GM23338 (cell line): ENCODE measurements at places on chromosomes 2 and 18. TPM values are rescaled to one million over a fixed set of nuclear protein-coding genes. Genes with fewer than 3 reads are reported as not detected.

The FAM98A gene
- total RNA-seq = 68.6 and 78.8 TPM in 2 replicates

The COL5A2 gene
- total RNA-seq = 19.7 and 20.2 TPM in 2 replicates

The HRH4 gene
- total RNA-seq = 0.17 TPM in 1 of 2 replicates, not detected in the other

The DTNA gene
- total RNA-seq = 25.1 and 34.4 TPM in 2 replicates

The CFAP53 gene
- total RNA-seq = not detected in 2 replicates

The STK36 gene
- 24.2 and 26.3 TPM in 2 replicates for total RNA-seq

The LYG2 gene
- total RNA-seq = 1.2 TPM in 1 of 2 replicates, not detected in the other

The C2orf80 gene
- 3.1 TPM in 1 of 2 replicates, not detected in the other for total RNA-seq

The CYTIP gene
- not detected in 2 replicates for total RNA-seq

The EPHA4 gene
- 6.2 and 7.2 TPM in 2 replicates for total RNA-seq

The VWC2L gene
- total RNA-seq = not detected in 2 replicates

The FOXI3 gene
- 11.8 and 13.3 TPM in 2 replicates for total RNA-seq

The REG1A gene
- total RNA-seq = not detected in 2 replicates

The ERBB4 gene
- 0.73 and 1.4 TPM in 2 replicates for total RNA-seq

The NT5DC4 gene
- not detected in 2 replicates for total RNA-seq

The FEV gene
- total RNA-seq = not detected in 2 replicates

The GKN1 gene
- not detected in 2 replicates for total RNA-seq

The LOXHD1 gene
- 0.16 and 0.17 TPM in 2 replicates for total RNA-seq

The HOXD12 gene
- total RNA-seq = not detected in 2 replicates

The GCG gene
- total RNA-seq = not detected in 2 replicates

The SLC40A1 gene
- total RNA-seq = 0.70 TPM in 1 of 2 replicates, not detected in the other

The RGPD4 gene
- total RNA-seq = not detected in 2 replicates

The CD226 gene
- total RNA-seq = 0.04 TPM in 1 of 2 replicates, not detected in the other

The CCDC121 gene
- total RNA-seq = 1.7 and 1.9 TPM in 2 replicates

The PLA2R1 gene
- 0.78 and 1.2 TPM in 2 replicates for total RNA-seq

The DNER gene
- 7.1 and 8.8 TPM in 2 replicates for total RNA-seq

The RIT2 gene
- total RNA-seq = 0.70 and 1.9 TPM in 2 replicates

The PAIP2B gene
- 27.4 and 29.7 TPM in 2 replicates for total RNA-seq

The C2orf15 gene
- total RNA-seq = 6.4 and 8.4 TPM in 2 replicates

The STK39 gene
- total RNA-seq = 14.2 and 16.9 TPM in 2 replicates

The ASPRV1 gene
- total RNA-seq = 0.82 and 1.4 TPM in 2 replicates

The FLACC1 gene
- total RNA-seq = 0.10 TPM in 1 of 2 replicates, not detected in the other

The ELP2 gene
- 119 and 124 TPM in 2 replicates for total RNA-seq

The INPP5D gene
- total RNA-seq = 8.0 and 8.3 TPM in 2 replicates

The SPP2 gene
- not detected in 2 replicates for total RNA-seq

The NAB1 gene
- total RNA-seq = 35.9 and 40.2 TPM in 2 replicates

The TUBA3E gene
- total RNA-seq = 0.21 and 0.66 TPM in 2 replicates

The ZNF521 gene
- total RNA-seq = 9.2 and 10.4 TPM in 2 replicates

The PROC gene
- 1.2 and 1.7 TPM in 2 replicates for total RNA-seq

The FSHR gene
- total RNA-seq = not detected in 2 replicates

The DLGAP1 gene
- total RNA-seq = 48.5 and 59.5 TPM in 2 replicates

The PAX8 gene
- 0.16 and 0.21 TPM in 2 replicates for total RNA-seq

The AGXT gene
- not detected in 2 replicates for total RNA-seq

The MDH1B gene
- 0.89 and 1.7 TPM in 2 replicates for total RNA-seq

The GAREM1 gene
- 5.6 and 6.0 TPM in 2 replicates for total RNA-seq

The RAX gene
- total RNA-seq = 0.03 and 0.08 TPM in 2 replicates

The SIX2 gene
- total RNA-seq = 0.31 and 0.87 TPM in 2 replicates

The GPBAR1 gene
- total RNA-seq = 1.6 TPM in 1 of 2 replicates, not detected in the other

The SERPINB11 gene
- not detected in 2 replicates for total RNA-seq
